ENCODE measurements at places on chromosomes 2 and 18.

DNA sequence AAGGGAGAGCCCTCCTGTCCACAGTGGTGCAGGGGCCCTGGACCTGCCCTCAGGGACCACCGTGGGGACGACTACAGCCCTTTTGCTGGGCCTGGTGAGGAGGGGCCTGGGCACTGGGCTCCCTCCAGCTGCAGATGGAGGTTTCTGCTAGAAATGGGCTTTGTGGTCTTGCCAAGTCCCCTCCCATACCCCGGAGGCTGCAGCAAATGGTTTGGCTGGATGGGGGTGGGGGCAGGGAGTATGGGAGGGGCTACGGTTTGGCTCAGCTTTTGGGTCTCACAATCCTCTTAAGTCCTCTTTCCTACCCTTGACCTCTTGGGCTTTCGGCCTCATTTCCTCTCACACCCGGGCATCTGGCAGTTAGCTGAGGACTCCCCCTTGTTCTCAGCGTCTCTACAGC lies 21.7 kb downstream of the TET3 start:
- DNase-seq = no peak

DNA sequence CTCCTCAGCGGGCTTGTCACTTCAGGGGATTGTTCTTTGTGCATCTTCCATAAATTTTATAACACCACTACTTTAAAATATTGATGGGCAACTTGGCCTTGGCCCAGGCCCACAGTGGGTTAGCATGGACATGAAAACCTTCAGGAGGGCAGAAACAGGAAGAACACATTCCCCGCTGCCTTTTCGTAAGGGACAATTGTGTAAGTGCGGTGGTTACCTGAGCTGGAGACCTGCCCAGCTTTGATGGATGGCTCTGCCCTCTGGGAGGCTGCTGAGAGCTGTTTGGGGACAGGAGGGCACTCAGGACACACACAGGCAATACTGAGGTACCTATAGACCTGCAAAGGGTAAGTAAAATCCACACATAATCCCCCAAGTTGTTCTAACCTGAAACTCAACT lies 46.8 kb downstream of the FECH start:
- DNase-seq = no peak

DNA sequence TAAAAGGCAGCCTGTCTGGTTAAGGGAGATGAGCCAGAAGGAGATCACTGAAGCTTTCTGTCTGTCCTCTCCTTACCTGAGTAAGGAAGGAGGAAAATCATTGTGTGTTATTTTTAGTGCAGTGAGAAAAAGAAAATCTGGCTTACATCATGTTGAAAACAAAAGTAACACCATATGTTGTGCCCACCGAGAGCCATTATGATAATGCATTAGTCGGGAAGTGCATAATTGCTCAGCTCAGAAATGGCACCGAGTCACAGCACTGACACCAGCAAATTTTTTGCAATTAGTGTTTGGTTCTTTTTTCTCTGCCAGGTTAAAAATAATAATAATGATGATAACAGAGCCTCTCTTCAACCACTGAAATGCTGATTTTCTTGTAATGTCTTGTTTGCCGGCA lies 46.6 kb downstream of the HNMT start:
- DNase-seq = no peak

DNA sequence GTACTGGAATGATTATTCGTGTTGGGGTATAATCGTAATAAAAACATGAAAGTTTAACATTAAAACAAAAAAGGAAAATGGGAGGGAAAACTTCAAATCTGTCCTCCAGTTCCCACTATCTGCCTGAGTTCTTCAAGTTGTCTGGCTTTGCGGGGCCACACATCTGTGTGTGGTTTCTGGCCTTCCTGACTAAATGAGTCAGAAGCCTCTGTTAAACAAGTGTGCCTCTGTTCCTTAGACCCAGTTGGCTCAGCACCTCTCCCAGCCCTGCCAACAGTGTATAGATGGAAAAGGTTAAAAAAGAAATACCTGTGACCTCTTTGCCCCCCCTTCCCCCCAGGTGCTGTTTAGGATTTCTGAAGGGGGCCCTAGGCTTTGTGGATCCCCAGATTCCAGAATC lies 30.2 kb downstream of the XDH start:
- DNase-seq = peak; percentile 94

DNA sequence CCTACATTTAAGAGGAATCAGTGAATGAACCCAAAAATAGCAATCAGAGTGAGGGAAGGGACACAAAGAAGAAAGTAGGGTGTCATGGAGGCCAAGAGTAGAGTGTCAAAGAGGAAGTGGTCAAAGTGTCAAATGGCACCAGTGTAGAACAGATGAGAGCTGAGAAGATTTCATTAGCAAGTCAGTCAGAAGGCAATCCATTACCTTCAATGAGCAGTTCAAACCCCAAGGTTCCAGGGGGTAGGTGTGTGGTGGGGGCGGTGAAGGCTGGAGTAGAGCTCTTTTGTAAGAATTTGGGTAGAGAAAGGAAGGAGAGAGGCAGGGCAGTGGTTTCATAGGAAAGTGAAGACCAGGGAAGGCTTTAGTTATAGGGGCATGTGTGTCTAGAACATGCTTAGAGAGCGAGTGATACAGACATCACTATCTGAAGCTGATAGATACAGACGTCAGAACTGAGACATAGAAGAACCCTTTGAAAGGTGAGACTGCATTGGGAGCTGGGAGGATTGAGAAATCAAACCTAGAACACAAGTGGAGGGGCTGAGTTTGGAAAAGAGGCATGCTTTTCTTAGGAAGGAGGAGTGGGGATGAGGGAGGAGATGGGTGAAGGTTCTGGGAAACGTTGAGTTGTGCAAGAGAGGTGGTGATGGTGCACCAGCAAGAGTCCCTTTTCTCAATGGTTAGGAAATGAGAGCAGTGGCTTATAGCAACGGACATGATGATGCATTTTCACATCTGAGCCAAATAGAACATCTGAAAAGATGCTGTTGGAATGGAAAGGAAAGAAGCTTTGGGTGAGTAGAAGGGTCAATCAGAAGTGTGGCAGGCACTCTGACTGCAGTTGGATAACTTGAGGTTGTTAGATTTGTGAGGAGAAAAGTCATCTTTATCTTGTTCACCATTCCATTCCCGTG lies 48.9 kb upstream of the IL1RL1 start:
- no peak for DNase-seq

- peak; percentile 92 for DNase-seq
These were observed 383.4 kb downstream of the PTPRM start for GRCh38 chr18:7950380-7951136.

Measured in urothelium cell line (cell line).